Esophagus squamous epithelium (tissue), 5 donors: ENCODE measurements at places on chromosomes 13 and 19. TPM values are rescaled to one million over a fixed set of nuclear protein-coding genes. Genes with fewer than 3 reads are reported as not detected.

The DACT3 gene
- 5.7 TPM for total RNA-seq

GRCh38 chr19:2289714-2290435 lies 7.9 kb upstream of the PEAK3 start:
- no peak for DNase-seq
- peaks cover 21% of the 10 kb centered on the region for H3K27me3 ChIP-seq
- peak overlapping the region; percentile 51 for H3K4me3 ChIP-seq
- H3K36me3 ChIP-seq, result no peaks in the 10 kb centered on the region
- H3K27ac ChIP-seq, result peak overlapping the region; percentile 76
- H3K4me1 ChIP-seq, result peaks cover 19% of the 10 kb centered on the region

- H3K4me3 ChIP-seq, result no peak overlapping the region
- H3K27ac ChIP-seq, result no peak overlapping the region
- no peak for DNase-seq
Observed at GRCh38 chr13:43333176-43333575, 309.8 kb downstream of the DNAJC15 start.

The C2CD4C gene
- 0.56 TPM for total RNA-seq

GRCh38 chr13:95926231-95926630 lies 127.0 kb downstream of the UGGT2 start:
- H3K4me1 ChIP-seq, result no peaks in the 10 kb centered on the region
- no peak overlapping the region for H3K4me3 ChIP-seq
- DNase-seq, result no peak
- no peaks in the 10 kb centered on the region for H3K27me3 ChIP-seq
- H3K27ac ChIP-seq, result no peak overlapping the region

GRCh38 chr13:99407906-99408702 lies 93.2 kb upstream of the TM9SF2 start:
- no peaks in the 10 kb centered on the region for H3K4me1 ChIP-seq
- H3K27me3 ChIP-seq, result no peaks in the 10 kb centered on the region
- H3K27ac ChIP-seq, result peak overlapping the region; percentile 9
- H3K4me3 ChIP-seq, result no peak overlapping the region
- no peaks in the 10 kb centered on the region for H3K36me3 ChIP-seq

The LILRA1 gene
- 0.57 TPM for total RNA-seq

DNA sequence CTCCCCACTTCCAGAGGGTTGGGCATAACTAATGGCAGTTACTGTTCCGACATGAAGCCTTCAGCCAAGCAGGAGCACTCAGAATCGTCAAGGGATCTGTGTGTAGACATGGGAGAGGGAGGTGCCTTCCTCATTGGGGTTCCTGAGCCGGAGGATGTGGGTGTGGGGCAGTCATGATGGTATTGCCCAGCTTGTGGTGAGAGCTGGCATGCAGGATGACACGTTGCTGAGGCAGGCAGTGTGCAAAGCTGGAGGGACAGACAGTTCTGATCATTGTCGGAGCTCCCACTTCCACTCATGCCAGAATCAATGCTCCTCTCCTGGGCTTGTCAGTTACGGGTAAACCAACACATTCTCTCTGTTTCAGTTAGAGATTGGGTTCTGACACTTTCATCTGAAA lies 83.9 kb upstream of the TSC22D1 start:
- no peaks in the 10 kb centered on the region for H3K27me3 ChIP-seq
- H3K36me3 ChIP-seq, result no peaks in the 10 kb centered on the region
- H3K27ac ChIP-seq, result no peak overlapping the region
- DNase-seq, result no peak
- H3K4me1 ChIP-seq, result no peaks in the 10 kb centered on the region

DNA sequence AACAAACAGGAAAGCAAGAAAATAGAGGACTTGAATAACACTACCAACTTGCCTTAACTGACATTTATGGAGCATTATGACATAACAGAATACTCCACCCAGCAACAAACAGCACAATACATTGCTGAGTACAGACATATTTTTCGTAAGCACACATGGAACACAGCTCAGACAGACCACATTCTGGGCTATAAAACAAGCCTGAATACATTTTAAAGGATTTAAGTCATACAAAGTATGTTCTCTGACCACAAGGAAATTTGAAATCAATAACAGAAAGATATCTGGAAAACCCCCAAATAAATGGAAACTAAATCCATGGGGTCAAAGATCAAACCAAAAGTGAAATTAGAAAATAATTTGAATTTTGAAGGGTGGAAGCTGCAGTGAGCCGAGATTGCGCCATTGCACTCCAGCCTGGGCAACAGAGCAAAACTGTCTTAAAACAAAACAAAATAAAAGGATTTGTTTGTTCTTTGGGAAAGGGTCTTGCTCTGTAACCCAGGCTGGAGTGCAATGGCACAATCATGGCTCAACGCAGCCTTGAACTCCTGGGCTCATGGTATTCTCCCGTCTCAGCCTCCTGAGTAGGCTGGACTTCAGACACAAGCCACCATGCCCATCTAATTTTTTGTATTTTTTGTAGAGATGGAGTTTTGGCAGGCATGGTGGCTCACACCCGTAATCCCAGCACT lies 5.6 kb downstream of the ZDHHC20 start:
- no peaks in the 10 kb centered on the region for H3K27me3 ChIP-seq
- no peaks in the 10 kb centered on the region for H3K36me3 ChIP-seq
- no peak for DNase-seq
- no peak overlapping the region for H3K4me3 ChIP-seq
- H3K27ac ChIP-seq, result no peak overlapping the region

DNA sequence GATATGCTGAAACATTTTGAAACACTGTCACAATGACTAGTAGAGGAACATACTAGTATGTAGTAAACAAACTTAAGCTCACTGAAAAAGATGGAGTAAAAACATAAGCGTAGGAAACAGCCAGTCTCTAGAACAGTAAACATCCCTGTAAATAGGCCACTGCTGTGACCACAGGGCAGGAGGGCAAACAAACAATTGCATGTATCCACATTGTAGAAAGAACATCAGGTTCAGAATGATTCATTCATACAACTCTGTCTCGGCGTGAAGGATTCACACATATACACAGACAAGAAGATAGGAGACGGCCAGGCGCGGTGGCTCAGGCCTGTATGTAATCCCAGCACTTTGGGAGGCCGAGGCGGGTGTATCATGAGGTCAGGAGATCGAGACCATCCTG lies 390.1 kb downstream of the IRS2 start:
- H3K4me1 ChIP-seq, result no peaks in the 10 kb centered on the region
- no peak overlapping the region for H3K4me3 ChIP-seq
- DNase-seq, result no peak
- no peaks in the 10 kb centered on the region for H3K27me3 ChIP-seq
- no peaks in the 10 kb centered on the region for H3K36me3 ChIP-seq

The PRKCG gene
- not detected for total RNA-seq

The APOC4 gene
- total RNA-seq, result not detected

GRCh38 chr13:49986471-49986870 lies 10.4 kb upstream of the TRIM13 start:
- no peak overlapping the region for H3K27ac ChIP-seq
- no peak for DNase-seq
- no peaks in the 10 kb centered on the region for H3K27me3 ChIP-seq
- H3K4me1 ChIP-seq, result no peaks in the 10 kb centered on the region

The GIPC3 gene
- total RNA-seq, result 0.76 TPM

The RNASEH2A gene
- total RNA-seq, result 19.2 TPM

GRCh38 chr19:52670046-52670445 lies 31.9 kb upstream of the ZNF83 start:
- H3K4me1 ChIP-seq, result peaks cover 3% of the 10 kb centered on the region
- H3K4me3 ChIP-seq, result no peak overlapping the region
- no peak overlapping the region for H3K27ac ChIP-seq
- no peaks in the 10 kb centered on the region for H3K27me3 ChIP-seq
- DNase-seq, result no peak

The KLF16 gene
- 9.0 TPM for total RNA-seq
